ENCODE measurements at places on chromosomes 13 and 19. TPM values are rescaled to one million over a fixed set of nuclear protein-coding genes. Genes with fewer than 3 reads are reported as not detected.

EDDM13 gene
- not detected for total RNA-seq

GRCh38 chr13:40220299-40220935 is 446.0 kb downstream of the FOXO1 start:
- DNase-seq: no peak

DNA sequence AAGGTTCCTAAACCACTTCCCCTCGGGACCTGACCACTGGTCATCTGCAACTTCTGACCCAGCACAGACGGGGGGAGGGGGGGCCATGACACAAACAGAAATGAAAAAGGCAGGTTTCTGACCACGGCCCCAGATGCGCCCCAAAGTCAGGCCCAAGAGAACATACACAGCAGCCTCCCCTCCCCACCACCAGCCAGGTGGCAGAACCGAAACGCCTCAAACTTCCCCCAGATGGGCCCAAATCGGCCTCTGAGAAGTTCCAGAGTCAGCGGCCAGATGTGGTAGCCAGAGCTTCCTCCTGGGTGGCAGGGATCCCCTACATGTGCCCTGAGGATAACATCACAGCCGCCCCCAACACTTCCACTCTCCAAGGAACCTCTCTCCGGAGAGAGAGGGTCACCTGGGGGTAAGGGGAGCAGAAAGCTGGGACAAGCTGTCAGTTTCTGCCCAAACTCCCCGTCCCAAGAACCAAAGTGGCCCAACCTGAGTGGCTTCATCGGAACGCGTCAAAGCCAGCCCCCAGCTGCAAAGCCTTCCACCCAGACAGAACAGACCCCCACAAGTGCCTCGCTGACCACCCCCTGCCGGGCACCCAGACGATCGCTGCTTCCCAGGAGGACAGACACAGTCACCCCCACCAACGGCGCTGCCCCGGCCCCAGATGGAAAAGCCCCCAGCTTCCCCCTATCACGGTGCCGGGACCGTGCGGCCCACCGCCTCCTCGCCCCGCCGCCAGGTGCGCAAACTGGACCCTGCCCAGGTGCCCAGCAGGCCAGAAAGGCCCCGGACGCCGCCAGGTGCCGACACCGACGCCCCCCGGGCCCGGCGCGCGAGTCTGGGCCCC is 800 bp downstream of the ELL start:
- DNase-seq: peak; percentile 83

DNA sequence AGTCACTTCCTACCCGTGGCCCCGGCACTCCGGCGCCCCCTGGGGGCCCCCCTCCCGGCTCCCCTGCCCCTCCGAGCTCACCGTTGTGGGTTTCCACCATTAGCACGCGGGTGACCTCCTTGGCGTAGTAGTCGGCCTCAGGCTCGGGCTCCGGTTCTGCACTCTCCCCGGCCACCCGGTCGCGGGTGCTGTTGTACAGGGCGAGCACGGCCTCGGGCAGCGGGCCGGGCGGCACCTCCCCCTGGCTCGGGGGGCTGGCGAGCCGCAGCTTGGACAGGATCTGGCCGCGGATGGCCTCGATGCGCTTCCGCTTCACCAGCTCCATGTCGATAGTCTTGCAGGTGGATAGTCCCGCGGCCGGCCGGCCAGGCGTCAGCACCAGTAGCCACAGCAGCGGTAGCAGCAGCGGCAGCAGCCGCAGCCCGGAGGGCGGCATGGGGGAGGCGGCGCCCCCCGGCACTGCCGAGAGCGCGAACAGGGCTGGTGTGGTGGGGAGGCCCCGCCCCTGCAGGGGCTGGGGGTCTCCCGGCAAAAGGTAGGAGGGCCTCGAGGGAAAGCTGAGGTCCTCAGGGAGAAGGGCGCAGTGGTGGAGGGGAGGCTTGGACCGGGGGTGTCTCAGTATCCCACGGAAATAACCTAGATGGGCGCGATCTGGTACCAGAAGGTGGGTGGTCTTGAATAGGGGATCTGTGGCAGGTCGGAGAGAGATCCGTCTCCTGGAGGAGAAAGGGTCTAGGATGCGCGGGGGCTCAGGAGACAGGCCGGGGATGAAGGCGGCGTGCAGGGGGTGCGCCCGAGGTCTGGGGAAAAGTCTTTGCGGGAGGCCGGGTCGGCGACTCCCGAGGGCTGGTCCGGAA is 885 bp downstream of the TGFB1 start:
- DNase-seq: peak; percentile 87

GRCh38 chr13:104740641-104741222 is 1674.5 kb upstream of the SLC10A2 start:
- no peak for DNase-seq

- peak; percentile 71 for DNase-seq
Measured at GRCh38 chr13:39451860-39452301, 151.1 kb downstream of the LHFPL6 start.

DNA sequence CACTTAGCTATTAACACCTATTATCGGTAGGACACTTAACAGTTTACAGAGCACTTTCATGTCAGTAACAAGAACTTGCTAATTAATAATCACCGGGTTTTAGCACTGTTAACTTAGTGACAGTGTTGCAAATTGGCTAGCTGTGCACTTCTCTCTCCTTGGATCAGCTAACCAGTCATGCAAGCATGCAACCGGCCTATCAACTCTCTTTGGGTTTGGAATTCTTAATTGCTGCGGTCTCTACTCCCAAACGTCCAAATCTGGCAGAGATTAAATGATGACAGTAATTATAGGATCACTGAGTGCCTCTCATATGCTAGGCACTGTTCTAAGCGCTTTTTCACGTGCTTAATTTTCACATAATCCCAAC is 1.2 kb downstream of the EPS15L1 start:
- DNase-seq: no peak
